ENCODE measurements at places on chromosomes 7 and 10.
A peak's percentile ranks its signal among the peaks of the same experiment; 100 is the strongest.

- no peak for DNase-seq
Observed at GRCh38 chr7:156378806-156379205, 261.8 kb upstream of the RNF32 start.

GRCh38 chr7:72493850-72494661 lies 81.9 kb upstream of the CALN1 start:
- peak; percentile 7 for DNase-seq

- no peak for DNase-seq
Observed at GRCh38 chr10:52853704-52854103, 81.1 kb upstream of the MBL2 start.

DNA sequence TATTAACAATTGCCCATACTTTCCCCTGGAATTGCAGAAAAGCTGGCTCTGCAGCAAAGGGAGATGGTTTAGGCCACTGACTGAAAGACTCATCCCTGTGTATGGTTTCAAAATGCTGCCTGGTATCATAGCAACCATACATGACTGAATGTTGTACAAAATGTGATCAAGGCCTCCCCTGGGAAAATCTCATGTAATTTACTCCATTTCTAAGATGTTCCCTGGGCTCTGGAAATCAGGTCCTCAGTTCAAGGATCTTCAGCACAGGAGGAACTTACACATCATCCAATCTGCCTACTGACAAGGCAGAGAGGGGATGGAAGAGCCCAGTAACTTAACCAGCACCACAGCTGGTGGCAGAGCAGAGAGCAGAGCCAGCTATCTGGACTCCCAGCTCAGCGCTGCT lies 111.8 kb downstream of the JAZF1 start:
- no peak for DNase-seq

DNA sequence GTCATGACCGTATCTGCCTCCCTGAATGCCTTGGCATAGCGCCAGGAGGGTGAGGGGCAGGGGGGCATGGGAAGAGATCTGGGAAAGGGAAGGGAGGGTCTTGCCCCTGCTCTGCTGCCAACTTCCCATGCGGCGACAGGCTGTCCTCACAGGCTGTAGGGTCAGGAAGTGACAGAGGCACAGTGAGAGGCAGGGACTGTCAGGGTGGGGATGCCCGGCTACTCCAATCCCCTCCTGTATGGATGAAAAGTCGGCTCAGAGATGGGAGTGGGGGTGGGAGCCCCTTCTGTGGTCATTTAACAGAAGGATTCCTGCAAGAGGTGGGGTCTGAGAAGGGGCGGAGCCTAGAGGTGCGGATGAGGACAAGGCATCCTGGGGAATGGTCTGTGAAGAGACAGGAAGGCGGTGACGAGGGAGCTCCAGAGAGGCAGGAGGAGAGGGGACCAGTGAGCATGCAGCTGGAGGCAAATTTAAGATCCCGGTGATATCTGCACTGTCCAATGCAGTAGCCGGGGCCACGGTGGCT lies 20.8 kb upstream of the UNC5B start:
- no peak for DNase-seq

All from 8988T (cell line).